ENCODE measurements at places on chromosomes 5 and 9.

GRCh38 chr9:16869131-16869881, 1.2 kb downstream of the BNC2 start:
- DNase-seq: no peak

DNA sequence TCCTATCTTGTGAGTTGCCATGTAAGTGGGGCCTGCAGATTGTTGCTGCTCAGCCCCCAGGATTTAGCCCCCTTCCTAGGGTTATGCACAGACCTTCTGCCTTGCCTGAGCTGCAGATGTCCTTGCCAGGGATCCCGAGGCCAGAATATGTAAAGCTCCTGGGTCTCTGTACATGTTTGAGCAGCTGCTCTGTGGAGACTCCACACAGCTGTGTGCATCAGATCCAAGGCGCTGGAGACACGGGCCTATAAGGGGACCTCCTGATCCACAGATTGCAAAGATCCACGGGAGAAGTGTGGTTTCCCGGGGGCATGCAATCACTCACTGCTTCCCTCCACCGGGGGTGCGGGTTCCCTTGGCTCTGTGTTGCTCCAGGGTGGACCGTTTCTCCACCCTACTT, 28.9 kb downstream of the TAF11L14 start:
- no peak for DNase-seq

GRCh38 chr5:149550594-149551226, 529 bp downstream of the CSNK1A1 start:
- DNase-seq: no peak

DNA sequence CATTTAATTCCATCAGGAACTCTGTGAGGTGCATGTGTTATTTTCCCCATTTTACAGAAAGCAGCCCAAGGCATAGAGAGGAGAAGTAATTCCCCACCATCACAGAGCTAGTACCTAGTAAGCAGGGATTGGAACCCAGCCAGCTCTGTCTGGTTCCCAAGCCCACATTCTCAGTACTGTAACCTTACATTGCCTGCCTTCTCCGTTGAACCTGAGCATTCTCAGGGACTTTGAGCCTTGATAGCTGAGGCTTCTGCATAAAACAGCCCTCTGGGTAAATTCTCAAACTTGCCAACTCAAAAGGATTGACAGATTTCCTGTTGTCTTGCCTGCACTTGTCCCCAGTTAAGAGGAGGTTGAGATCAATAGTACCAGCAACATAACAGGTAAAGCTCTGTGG, 9.2 kb upstream of the GLE1 start:
- DNase-seq: no peak

GRCh38 chr5:123517476-123517875, 5.5 kb downstream of the CSNK1G3 start:
- no peak for DNase-seq

DNA sequence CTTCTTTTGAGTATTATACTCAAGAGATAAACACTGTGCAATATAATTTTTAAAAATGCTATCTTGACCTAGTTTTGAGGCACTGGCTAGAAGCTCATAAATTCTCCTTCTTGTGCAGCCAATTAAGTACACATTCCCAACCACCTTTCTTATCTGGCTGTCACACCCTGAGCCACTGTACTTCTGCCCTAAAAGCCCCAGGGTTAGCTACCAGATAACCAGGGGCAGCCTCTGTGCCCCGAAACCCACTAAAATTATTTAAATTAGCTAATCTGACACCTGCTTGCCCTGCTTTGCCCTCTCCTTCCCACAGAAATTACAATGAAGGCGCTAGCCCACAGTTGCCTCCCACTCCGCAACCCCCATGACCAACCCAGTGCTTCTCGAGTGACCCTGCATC, 597.3 kb upstream of the TYRP1 start:
- no peak for DNase-seq

DNA sequence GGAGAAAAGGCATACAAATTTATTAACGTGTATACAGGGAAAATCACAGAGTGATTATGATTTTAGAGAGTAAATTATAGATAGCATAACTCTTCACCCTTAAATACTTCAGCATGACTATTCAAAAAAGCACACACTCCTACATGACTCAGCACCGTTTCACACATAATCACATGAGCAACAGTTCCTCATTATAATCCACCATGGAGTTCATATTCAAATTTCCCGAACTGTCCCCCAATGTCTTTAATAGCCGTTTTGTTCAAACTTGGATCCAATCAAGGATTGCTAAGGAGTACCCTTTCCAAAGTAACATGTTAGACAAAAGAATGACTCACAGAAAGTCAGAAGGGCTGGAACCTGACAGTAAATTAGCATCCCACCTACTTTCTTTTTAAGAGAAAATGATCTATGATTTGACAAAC, 32.1 kb downstream of the RAPGEF1 start:
- DNase-seq: no peak

DNA sequence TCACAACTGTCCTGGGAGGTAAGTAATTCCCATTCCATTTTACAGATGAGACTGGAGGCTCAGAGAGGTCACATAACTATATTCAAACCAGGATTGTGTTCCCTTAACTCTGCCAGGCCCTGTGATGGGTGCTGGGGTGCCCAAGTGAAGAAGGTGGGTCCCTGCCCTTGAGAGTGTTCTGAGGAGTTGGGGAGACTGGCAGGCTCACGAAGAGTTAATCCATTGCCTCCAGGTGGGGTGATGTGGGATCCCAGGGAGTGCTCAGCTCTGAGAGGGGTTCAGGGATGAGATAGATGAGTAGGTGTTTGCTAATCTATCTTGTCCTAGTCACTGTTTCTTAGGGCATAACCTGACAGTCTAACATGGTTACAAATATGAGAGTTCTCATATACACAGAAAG, 36.7 kb downstream of the GSN start:
- no peak for DNase-seq

GRCh38 chr9:120609636-120610035, 29.7 kb upstream of the CDK5RAP2 start:
- no peak for DNase-seq

- DNase-seq: no peak
Observed at GRCh38 chr9:124595743-124596142, 88.5 kb upstream of the NR5A1 start.

- DNase-seq: no peak
Observed at GRCh38 chr5:116442095-116442534, 132.5 kb downstream of the SEMA6A start.

DNA sequence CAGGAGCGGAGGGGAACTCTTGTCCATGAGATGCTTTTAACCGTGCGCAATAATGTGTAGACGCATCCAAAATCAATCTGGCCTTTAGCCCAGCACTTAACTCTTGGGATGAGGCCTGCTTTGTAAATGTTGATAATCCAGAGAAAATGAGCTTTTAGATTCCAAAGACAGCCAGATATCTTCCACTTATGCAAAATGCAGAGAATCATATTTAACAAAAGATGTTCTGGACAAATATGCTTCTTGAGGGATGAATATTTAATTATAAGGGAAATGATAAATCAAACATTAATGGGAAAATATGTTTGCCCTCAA, 5.6 kb downstream of the S1PR3 start:
- DNase-seq: no peak

- no peak for DNase-seq
Observed at GRCh38 chr9:109238655-109239054, 71.6 kb upstream of the FRRS1L start.

- DNase-seq: no peak
Observed at GRCh38 chr5:6584101-6584645, 48.7 kb downstream of the NSUN2 start.

DNA sequence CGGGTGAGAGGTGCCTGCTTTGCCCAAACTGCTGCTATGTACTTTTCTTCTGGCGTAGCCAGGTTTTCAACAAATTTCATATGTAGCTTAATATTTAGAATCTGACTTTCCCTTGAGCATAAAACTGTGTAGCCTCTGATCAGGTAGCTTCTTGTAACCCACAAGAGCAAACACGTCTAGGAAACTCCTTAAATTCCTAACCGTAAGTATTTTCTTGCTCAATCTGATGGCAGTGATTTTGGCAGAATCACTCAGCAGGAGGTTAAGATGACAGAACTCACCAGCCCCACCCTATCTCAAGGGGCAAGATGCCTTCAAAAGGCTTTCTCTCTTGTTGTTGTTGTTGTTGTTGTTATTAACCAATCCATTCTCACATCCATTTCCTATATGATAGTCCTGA, 20.8 kb downstream of the CKMT2 start:
- no peak for DNase-seq

Data from osteocyte (in vitro differentiated cells).